ENCODE measurements at places on chromosomes 6 and 20.

DNA sequence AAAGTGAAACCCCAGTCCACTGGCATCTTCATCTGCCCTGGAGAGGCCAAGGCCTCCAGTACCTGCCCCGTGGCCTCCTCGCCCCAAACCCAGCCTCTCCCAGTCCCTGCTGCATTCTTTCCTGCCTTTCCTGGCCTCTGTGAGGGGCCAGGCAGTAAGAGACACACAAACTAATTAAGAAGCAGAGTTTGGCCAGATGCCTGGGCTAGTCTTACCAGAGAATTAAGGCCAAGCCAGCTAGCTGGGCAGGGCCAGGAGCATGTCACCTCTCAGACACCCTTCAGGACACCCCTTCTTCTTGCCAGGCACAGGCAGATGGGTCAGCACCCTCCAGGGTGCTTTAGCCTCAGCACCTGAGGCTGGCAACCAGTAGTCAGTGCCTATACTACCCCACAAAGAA is 2.4 kb downstream of the MDGA1 start:
- H3K27me3 ChIP-seq, result peaks cover 57% of the 10 kb centered on the region
- no peak overlapping the region for H3K27ac ChIP-seq
- no peak for DNase-seq

DNA sequence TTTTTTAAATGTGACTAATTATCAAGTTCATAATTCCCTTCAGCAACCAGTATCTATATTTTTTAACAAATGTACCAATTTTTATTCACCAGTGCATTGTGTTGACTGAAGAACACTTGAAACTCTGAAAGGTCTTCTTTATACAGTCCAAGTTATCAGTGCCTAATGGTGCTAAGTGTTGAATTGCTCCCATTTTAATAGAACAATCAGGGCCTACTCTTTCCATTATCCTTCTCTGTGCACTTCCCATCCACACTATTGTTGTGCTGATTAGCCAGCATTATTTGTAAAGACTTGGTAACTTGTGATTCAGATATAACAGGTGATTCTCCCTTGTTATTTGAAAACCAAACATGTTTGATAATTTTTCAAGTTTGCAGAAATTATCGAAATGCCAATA is 1209.7 kb upstream of the MAP3K7 start:
- no peak overlapping the region for H3K4me3 ChIP-seq
- H3K36me3 ChIP-seq, result no peaks in the 10 kb centered on the region
- no peak overlapping the region for H3K27ac ChIP-seq
- H3K4me1 ChIP-seq, result no peaks in the 10 kb centered on the region
- no peak for DNase-seq
- no peaks in the 10 kb centered on the region for H3K27me3 ChIP-seq

DNA sequence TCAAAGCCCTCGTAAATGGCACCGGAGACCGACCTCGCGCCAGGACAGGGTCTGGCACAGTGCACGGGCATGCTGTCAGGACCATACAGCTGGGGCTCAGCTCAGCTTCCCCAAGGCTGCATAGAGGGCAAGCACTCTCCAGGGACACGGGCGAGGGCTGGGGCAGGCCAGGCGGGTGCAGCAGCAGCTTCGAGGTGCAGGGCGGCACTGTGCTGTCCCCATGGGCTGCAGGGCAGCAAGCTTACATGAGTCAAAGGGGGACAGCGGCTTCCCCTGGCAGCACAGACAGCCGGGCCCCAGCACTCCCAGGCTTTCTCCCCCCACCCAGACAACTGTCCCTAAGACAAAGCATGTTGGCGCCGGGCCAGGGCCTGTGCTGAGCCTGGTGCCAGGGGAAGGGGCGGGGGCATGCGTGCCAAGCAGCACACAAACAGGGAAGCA is 25.7 kb downstream of the PSMG4 start:
- no peak overlapping the region for H3K27ac ChIP-seq
- H3K4me1 ChIP-seq, result peaks cover 12% of the 10 kb centered on the region
- no peaks in the 10 kb centered on the region for H3K27me3 ChIP-seq
- no peak for DNase-seq

DNA sequence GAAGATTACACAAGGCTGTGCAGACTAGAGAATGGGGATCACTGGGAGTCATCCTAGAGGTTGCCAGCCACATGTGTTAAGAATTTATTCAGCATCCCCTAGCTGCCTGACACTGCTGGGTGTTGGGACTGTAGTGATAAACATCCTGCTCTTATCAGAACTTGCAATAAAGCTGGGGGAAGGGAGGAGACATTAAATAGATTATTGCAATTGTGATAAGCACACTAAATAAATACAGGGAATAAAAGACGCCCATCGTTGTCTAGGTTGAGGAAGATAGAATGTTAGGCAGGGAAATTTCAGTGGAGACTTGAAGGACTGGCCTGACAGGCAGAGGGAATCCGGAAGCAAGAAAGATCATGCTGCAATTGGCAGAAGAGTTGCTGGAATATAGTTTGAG is 33.2 kb upstream of the TRAM2 start:
- no peaks in the 10 kb centered on the region for H3K27me3 ChIP-seq
- peaks cover 4% of the 10 kb centered on the region for H3K4me1 ChIP-seq
- no peaks in the 10 kb centered on the region for H3K36me3 ChIP-seq
- no peak overlapping the region for H3K27ac ChIP-seq

DNA sequence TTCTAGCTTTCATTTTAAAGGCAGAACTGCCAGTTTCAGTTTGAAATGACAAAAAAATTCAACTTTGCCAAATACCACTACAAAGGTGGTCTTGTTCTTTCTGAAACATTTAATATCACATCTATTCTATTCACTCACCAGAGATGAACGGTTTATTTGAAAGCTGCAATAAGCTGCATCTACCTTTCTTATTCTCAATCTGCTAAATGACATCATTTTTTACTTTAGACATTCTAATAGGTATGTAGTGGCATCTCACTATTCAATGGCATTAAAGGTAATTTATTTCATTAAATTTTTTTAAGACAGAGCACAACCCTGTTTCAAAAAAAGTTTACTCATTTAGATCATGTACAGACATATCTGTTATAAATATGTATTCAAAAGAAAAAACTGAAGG is 66.5 kb upstream of the SMIM29 start:
- H3K36me3 ChIP-seq, result no peaks in the 10 kb centered on the region
- H3K27me3 ChIP-seq, result no peaks in the 10 kb centered on the region
- no peak overlapping the region for H3K27ac ChIP-seq
- no peak overlapping the region for H3K4me3 ChIP-seq

DNA sequence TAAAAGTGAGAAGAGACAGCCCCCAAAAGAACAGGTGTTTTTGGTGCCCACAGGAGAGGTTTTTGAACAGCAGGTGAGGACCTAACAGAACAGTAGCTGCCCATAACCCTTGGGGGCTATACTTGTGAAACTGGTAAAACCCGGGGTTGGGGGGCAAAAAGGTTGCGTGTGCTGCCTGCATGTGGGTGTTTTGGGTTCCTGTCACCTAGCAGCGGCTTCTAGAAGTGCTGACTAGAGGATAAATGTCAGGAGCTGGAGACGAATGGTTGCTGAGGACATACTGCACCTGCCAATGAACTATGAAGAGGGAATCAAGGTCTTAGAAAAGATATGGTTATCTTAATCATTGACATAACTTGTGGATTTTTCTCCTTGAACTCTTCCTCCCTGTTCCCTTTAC is 16.0 kb downstream of the TAF11 start:
- H3K4me1 ChIP-seq, result no peaks in the 10 kb centered on the region
- no peak for DNase-seq
- no peak overlapping the region for H3K27ac ChIP-seq
